ENCODE measurements at places on chromosomes 3 and 15.

GRCh38 chr3:141150931-141151330 lies 80.7 kb upstream of the PXYLP1 start:
- no peak for DNase-seq

- DNase-seq: no peak
Observed at GRCh38 chr15:59303136-59303535, 69.5 kb downstream of the MYO1E start.

GRCh38 chr15:40793216-40793989 lies 13.5 kb upstream of the ZFYVE19 start:
- DNase-seq: peak; percentile 64

GRCh38 chr3:59873576-59874230 lies 823.9 kb upstream of the CFAP20DC start:
- DNase-seq: peak; percentile 22

DNA sequence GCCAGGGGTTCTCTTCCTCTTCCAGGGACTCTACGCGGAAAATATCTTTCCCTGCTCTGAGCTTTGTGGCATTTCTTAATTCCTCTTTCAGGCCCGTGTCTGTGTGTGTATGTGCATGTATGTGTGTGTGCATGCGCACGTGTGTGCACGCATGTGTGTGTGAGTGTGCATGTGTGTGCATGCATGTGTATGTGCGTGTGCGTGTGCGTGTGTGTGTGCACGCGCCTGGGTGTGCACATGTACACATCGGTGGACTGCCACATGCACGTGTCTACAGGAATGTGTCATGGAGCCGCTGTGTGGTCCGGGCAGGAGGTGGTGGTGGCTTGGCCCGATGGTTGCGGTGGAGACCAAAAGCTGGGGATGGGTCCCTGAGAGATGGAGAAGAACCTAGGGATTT lies 133.0 kb downstream of the FBLN2 start:
- no peak for DNase-seq

- DNase-seq: no peak
Observed at GRCh38 chr3:16134173-16134928, 40.1 kb upstream of the GALNT15 start.

DNA sequence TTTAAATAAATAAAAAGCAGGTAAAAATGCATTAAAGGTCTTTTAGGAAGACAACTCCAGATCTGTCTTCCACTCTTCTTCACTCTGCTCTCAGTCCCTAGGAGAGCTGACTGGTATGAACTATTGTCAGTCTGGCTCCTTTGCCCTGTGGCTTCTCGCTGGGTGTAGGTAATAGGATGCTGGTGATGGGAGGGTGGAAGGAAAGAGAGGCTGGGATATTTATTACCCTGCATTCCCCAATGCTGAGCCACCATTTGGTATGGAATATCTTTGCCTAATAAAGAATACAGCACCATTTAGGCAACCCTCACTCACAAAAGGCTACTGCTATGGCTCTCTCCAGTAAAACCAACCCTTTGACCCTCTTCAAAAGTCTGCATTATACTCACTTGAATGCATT lies 326.9 kb downstream of the CNTN3 start:
- DNase-seq: no peak

Measured in activated CD4-positive, alpha-beta T cell treated with anti-CD3 and anti-CD28 coated beads for 48 hours (primary cell).